ENCODE measurements at places on chromosomes 12 and 14.

- no peak for DNase-seq
These were observed 279.9 kb downstream of the FBXL14 start for GRCh38 chr12:1314523-1314922.

DNA sequence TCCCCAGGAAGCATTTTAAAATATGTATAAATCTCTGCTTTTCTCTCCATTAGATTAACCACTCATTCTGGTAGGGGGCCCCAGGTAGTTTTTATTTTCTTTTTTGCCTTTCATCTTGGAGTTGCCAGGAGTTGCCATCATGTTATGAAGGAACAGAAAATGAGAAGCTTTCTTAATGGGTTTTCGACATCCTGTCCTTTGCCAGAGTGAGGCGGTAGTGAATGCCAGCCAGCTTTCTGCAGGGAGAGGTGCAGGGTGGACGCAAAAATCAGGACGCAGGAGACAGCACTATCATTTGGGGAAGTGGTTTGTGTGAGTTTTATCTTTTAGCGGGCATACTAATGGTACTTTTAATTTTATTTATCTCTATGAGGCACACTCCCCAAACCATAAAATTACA, 1.7 kb downstream of the RASSF8 start:
- no peak for DNase-seq

DNA sequence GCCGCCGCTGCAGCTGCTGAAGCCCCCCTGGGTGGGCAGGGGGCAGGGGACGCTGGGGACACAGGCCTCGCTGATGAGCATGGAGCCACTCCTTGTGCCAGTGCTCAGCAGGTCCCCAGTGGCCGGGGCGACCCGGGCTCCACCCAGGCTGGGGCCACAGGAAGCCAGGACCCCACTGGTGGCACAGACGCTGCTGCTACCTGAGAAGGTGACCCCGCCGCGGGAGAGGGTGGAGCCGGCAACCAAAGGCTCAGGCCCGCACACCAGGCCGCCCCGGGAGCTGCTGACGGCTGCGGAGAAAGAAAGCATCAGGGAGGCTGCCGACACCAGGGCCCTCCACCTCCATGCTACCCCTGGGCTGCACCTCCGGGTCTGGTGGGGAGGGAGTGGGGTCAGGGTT, 7.4 kb downstream of the KRT84 start:
- DNase-seq = no peak

DNA sequence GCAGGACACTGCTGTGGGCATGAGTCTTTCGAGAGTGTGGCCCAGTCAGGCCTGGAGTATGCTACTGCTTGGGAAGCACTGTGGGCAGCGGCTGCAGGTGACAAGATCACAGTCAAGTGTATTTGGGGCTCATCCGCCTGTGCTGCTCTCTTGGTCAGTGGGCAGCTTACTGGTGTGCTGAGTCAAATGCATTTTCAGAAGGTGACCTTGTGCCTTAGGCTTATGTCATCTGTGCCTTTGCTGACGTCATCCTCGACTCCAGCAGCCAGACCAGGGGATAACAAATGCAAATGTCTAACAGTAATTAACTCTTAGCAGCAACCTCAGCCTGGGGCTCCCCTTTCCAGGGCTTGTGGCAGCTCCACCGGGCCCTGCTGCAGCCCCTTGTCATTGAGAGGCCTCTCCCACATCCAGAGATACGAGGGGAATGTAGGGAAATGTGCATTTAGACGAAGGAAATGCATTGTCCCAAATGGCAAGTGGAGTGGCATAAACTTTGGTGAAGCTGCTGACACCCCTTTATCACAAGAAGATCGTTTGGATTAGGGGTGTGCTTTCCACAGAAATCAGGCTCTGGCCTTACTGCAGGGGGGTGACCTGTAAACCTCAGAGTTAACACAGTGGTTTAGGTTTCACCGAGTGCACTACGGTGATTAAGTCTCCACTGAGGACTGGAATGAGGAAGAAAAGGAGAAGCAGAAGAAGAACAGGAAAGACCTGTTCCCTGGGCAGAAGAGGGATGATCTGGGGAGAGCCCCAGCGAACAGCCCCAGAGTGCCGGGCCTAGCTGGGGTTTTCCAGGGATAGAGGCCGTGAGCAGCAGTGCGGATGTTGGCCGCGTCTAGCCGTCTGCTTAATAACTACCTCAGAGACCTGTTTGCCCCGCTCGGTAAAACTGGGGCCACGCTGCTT, 39.7 kb downstream of the PSMA6 start:
- no peak for DNase-seq

- no peak for DNase-seq
These were observed 1.2 kb downstream of the ATF7 start for GRCh38 chr12:53624956-53625355.

GRCh38 chr14:79583738-79584408, 627.4 kb downstream of the DIO2 start:
- no peak for DNase-seq

- no peak for DNase-seq
These were observed 20.8 kb downstream of the PSMA3 start for GRCh38 chr14:58265401-58265800.

GRCh38 chr12:101781834-101782233, 42.6 kb upstream of the SYCP3 start:
- no peak for DNase-seq

DNA sequence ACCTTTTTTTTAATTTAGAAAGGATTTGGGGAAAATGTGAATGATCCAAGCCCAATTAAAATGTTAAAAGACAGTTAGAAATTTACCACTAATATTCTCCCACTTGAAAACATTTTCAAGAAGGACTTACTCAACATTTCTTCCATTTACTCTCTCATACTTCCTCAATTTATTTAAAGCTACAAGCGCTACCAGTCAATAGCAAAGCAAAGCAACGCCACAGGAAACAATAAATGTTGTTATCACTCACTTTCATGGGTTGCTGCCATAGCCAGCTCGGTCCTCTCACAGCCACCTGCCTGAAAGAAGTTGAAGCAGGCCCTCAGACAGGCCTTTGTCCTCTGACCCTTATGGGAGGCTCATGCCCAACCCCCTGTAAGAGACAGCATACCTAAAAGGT, 6.0 kb upstream of the SOS2 start:
- DNase-seq = no peak

GRCh38 chr14:104976198-104977007, 1.8 kb downstream of the AHNAK2 start:
- no peak for DNase-seq

GRCh38 chr12:32497864-32498263, 98.5 kb downstream of the FGD4 start:
- no peak for DNase-seq

DNA sequence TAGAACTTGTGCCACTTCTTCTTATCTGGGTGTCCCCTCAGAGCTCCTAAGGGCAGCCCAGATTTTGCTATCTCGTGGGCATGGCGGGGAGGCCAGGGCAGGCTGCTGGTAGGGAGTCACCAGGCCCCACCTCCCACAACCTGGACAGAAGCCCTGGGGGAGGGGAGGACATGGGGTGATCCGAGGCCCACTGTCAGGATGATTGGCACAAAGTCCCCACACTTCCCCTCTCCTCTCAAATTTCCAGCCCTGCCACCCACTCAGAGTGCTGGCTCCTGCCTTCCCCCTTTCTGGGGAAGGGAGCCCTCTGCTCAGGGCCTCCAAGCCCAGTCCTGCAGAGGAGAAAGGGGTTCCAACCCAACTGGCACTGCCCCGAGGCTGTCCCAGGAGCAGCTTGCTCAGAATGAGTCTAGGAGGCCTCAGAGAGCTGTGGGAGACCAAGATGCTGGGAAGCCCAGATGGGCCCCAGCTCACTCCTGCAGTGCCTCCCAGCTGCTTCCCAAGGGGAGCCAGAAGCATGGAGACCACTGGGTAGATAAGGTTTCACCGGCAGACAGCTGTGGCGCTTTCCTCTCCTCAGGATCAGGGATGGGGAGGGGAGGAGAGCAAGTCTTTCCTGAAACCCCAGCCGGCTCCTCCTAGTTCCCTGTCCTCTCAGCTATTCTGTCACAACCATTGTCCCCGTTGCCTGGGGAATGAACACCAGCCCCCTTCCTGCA, 82.8 kb downstream of the B4GALNT3 start:
- no peak for DNase-seq

GRCh38 chr12:1339618-1340319, 254.6 kb downstream of the FBXL14 start:
- no peak for DNase-seq

DNA sequence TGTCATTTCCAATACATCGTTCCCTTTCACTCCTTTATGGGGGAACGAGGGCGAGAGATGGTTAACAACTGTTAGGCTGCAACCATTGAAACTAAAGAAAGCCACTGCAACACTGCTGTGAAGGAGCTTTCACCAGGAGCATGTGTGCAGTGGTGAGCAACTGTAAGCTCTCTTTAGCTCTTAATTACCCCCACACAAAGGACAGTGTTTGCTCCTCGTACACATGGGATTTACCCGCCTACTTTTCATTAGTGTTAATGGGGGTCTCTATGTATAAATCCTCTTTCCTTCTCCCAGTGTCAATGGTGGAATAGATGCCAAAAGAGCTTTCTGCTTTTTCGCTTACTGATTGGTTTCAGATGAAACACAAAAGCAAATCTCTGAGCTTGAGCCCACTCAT, 343.1 kb downstream of the FLRT2 start:
- DNase-seq = no peak

DNA sequence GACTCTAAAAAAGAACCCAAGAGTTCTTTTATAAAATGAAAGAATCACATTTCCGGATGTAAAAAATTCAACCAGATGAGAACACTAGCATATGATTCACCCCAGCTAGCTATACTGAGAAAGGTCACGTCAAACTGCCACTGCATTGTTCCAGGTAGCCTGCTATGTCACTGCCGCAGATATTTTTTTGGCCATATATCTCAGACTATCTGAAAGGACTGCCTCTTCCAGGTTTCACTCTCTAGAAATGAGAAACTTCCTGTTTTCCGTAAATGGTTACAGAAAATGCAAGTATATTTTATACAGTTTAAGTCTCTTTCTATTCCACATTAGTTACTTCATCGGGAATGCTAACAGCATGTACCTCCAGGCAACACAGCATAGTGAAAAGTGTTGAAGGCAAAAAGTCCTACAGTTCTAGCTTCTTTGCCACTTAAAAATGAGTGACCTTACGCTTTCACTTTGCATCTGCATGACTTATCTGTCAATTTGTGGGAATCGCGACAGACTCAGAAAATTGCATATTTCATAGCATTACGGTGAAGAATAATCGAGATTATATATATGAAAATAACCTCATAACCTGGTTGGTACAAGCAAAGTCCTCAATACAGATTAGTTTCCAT, 105.2 kb downstream of the MED13L start:
- no peak for DNase-seq
